ENCODE measurements at places on chromosomes 5 and 9. TPM values are rescaled to one million over a fixed set of nuclear protein-coding genes. Genes with fewer than 3 reads are reported as not detected.

GRCh38 chr5:79122973-79123372 is 11.4 kb downstream of the BHMT start:
- DNase-seq = no peak

The RLN2 gene
- not detected for total RNA-seq

DNA sequence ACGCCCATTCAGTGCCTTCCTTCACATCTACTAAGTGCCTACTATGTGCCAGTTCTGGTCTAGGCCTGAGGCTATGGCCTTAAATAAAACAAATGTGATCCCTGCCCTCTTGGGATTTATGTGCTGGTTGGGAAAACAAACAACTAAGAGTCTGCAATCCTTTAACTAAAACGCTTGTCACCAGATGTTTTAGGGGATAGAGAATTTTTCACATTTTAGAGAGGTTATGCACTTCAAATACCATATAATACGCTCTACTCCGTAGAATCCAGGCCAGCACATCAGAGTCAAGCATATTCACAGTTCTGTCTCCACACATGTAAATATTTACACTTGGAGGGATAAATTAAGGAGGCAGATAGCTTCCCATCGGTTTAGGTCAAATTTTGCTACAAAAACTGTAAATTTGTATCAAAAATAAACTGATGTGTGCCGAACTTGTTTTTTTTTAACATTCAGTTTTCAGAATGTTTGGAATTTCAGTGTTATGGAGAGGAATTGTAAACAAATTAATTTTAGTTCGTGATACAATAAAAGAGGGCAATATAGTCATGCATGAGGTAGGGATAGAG is 22.0 kb upstream of the ADRA1B start:
- DNase-seq = no peak

The SAXO1 gene
- total RNA-seq = 0.05 TPM

The MYOZ3 gene
- not detected for total RNA-seq

DNA sequence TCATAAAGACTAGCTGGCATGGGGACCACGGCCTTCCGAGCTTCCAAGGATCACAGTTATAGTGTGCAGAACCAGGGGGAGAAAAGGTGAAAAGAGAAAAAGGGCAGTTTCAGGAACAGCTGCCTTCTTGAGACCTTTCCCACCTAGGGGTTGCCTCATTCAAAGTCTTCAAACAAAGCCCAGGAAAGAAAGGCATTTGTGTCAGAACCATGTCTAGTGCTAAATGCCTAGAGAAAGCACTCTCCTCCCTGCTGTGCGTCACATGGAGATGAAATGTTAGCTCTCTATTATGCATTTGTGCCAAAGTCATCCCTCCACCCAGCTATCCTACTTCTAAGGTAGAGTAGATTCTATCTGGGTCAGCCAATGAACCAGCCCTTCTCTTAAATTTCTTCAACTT is 1037.3 kb upstream of the WWC1 start:
- no peak for DNase-seq

DNA sequence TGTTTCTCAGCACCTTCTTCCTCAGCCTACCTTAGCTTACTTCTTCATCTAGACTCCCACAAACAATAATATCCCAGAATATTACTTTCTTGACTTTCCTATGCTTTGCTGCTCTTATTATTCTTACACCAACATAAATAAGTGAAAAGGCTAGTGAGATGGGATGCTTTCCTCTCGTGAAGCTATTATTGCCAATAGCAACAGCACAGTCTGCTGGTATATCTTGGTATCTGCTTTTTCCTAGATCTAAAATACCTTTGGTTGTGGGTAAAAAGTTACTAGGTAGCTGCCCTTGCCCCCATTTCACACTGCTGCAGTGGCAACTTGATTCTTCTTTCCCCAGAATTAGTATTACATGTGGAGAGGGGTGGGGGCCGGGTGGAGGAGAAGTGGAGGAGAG is 26.1 kb upstream of the GLIPR2 start:
- no peak for DNase-seq

DNA sequence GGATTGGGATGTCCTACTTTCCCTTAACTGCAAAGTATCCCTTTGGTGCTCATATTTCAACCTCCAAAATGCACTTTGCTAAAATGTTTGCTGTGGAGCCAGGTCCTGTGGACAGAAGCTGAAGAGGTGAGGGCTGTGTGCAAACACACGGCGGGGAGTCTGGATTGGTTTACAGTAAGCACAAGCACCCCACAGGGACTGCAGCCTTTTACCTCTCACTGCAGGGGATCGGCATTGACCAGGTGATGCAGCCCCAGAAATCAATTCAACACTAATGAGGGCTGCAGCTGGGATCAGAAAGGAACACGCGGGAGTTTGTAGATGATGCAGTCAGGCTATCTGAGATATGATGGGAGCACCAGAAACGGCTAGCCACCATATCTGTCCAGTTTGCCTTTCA is 450.9 kb downstream of the CCDC171 start:
- no peak for DNase-seq
